ENCODE measurements at places on chromosomes 12 and 14.
A peak's percentile ranks its signal among the peaks of the same experiment; 100 is the strongest.

- DNase-seq, result peak; percentile 58
Observed at GRCh38 chr12:6950401-6950801, 755 bp upstream of the PTPN6 start.

DNA sequence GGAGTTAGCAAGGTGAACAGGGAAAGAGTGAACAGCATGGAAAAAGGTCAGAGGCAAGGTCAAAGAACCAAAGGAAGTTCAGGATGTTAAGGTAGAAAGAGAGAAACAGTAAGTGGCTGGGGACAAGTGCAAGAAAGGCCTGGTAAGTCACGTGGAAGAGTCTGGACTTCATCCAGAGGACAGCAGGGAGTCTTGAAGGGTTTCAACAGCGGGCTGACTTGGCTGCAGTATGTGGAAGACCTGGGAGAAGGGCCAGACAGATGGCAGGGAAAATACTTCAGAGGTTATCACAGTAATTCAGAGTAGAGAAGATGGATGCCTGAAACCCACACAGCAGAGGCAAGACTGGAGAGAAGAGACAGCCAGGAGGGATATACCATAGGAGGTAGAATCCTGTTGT lies 34.0 kb downstream of the CIT start:
- DNase-seq, result no peak

- DNase-seq, result no peak
Observed at GRCh38 chr14:70391493-70392391, 25.1 kb downstream of the SYNJ2BP start.

DNA sequence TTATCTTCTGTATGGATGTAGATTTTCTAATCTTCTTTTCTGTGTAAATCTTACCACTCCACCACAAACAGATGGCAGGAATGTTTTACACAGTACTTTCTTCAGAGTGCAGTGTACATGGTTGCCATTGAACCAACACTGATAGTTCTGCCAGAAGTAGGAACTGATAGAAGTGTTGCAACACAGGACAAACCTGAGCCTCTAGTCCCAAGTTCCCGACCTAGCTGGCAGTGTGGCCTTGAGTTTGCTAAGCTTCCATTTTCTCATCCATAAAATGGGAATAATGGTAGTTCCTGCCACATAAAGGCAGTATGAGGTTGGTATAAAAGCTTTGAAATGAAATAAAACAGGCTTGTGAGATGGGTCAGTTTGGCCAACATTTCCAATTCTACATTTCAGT lies 50.8 kb upstream of the SAV1 start:
- DNase-seq, result no peak

GRCh38 chr14:42047421-42048055 lies 440.9 kb downstream of the LRFN5 start:
- DNase-seq, result no peak

DNA sequence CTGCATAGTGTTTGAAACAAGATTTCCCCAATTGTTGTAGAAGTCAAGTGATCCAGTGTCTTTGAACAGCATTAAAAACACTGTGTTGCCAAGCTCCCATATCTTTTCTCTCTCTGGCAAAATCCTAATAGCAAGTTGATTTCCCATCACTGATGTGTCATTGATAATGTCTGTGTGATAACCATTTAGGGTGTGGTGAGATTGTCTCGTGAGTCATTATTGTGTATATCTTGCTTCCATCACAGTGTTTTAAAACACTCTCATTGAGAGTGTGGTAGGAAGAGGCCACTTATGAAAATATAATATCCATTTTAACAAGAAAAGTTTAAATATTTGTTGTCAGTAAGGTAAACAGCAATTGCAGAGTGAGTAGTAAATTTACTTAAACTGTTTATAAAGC lies 74.7 kb downstream of the PRORP start:
- DNase-seq, result no peak

GRCh38 chr12:116381744-116382685 lies 104.5 kb upstream of the MED13L start:
- no peak for DNase-seq

DNA sequence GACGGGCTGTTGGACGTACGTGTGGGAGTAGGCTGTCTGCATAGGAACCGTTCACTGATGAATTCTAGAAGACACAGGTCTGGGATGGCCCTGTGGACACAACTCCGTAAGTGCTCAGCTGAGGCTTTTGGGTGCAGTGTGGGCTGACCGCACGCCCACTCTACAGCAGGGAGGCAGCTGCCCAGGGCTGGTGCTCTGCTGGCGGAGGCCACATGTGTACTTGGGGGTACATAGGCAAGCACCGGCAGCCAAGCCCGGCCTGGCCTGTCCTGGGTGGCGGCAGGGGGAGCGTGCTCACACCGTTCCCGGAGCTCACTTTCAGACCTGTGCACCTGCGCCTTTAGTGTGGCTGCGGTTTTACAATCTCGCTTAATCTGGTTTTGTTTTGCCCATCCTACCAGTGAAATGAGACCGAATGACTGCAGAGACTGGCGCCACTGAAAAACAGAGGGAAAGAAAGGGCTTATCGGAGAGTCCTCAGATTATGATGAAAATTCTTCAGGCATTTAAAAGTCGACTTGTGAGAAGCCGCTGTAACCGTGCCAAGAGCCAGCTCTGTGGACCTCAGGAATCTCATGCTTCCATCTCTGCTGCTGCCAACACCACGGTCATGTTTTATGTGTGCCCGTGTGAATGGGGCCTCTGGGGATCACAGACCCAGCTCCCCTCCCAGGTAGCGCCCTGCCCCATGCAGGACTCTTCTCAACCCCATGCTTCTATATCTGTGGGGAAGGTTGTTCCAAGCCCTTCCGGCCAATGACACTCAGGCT lies 45.8 kb downstream of the SSH1 start:
- no peak for DNase-seq

DNA sequence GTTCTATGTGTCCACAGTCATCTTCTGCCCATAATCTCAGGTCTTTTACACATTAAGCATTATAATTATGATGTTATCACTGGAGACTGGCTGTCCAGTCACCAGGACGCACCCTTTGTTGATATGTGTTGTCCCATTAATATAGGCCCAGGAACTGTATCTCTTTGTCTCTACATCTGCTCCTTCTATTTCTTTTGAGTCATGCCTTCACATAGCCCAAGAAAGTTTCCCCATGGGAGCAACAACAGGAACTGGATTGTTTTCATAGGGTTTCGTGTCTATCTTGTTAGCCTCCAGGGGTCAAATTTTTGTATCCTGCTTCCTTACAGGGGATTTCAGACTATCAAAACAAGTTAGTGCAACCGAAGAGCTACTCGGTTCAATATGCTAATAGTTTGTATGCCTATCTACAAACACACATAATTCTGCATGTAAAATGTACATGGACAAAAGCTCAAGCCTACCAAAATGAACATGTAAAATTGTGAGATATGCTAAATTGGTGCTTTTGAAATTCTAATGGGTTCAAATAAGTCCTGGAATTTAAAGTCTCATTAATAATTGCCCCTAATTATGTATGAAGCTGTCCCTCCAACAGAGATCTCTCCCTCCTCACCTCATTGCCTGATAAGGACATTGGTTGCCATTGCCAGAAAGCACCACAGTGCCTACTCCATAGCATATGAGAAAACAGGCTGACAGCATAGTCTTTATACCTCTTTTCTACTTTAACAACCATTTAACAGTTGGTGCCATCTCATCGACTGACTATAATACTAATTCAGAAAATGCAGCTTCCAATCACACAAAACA lies 99.8 kb upstream of the DIO2 start:
- no peak for DNase-seq

DNA sequence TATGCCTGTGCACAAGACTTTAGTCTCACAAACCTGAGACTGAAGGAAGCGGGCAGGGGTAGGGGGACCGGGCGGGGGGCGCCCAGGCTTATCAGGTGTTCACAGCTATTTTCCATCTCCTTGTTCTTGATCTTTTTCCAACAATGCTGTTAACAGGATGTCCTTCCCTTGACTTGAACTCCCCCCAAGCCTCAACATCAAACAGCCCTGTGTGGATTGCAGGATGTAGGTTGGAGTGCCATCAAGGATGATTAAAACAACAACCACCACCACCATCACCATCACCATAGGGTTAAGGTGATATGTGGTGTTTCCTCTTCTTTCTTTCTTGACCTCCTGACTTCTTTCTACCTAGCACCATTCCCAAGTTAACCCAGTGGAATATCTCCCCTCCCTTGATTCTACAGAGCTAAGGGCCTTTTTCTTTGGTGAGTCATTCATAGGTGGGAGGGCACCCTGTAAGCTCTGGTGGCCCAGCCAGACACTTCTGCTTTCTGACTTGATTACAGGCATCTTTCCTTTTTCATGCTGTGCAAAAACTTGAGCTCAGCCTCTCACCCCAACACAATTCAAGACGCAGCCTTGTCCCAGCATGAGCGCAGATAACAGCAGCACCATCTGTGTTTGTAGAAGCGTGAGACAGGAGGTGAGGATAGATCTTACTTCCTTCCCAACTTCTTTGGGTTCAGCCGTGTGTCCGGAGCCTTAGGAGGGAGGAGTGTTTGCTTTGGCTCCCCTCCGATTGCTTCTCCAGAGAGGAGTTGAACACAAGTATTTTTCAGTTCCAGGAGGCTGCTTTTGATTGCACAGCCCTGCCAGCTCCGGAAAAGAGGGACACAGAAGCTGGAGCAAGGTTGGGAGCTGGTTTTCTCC lies 26.8 kb downstream of the FLVCR2 start:
- DNase-seq, result no peak

DNA sequence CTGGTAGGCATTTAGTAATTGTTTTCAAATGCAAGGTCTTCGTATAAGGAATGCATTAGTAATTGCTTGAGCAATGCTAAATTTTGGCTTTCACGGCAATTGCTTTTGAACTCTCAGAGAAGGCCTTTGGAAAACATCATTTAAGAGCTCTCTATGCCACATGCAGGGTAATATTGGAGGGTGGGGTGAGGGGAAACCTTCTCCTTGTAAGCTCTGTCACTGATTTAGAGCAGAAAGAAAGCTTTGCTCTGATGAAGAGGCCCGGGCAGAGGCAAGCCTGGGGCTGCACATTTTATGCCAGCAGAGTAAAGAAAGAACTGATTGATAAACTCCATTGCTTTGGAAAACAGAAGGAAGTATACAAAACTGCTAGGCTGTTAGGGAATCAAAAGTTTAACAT lies 70.9 kb downstream of the TRIM9 start:
- no peak for DNase-seq

- no peak for DNase-seq
Observed at GRCh38 chr14:23556700-23557440, 799 bp downstream of the THTPA start.

DNA sequence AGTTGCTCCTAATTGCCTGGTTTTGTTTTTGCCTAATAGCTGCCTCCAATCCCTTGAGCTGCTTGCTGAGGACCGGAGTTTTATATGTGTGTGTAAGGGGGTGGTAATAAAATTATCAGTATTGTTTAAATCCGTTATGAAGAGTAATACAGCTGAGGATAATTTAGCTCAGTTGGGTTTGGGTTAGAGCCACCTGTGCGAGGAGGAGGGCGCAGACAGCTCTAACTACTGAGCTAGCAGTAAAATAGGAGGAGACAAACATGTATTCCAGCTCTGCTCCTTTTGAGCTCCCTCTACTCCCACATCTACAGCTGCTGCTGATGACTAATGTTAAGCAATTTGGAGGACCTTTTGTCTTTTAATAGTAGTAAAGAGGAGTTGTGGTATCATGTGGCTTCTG lies 61.5 kb downstream of the SPATS2 start:
- no peak for DNase-seq

DNA sequence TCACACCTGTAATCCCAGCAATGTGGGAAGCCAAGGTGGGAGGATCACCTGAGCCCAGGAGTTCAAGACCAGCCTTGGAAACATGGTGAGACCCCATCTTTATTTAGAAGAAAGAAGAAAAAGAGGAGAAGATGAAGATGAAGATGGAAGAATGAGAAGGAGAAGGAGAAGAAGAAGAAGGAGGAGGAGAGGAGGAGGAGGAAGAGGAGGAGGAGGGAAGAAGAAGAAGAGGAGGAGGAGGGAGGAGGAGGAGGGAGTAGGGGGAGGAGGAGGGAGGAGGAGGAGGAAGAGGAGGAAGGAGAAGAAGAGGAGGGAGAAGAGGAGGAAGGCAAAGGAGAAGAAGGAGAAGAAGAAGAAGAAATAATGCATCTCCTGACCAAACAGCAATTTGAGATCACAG lies 9.0 kb upstream of the KRT1 start:
- no peak for DNase-seq

- DNase-seq, result no peak
Observed at GRCh38 chr14:105015242-105015641, 5.6 kb downstream of the CDCA4 start.

DNA sequence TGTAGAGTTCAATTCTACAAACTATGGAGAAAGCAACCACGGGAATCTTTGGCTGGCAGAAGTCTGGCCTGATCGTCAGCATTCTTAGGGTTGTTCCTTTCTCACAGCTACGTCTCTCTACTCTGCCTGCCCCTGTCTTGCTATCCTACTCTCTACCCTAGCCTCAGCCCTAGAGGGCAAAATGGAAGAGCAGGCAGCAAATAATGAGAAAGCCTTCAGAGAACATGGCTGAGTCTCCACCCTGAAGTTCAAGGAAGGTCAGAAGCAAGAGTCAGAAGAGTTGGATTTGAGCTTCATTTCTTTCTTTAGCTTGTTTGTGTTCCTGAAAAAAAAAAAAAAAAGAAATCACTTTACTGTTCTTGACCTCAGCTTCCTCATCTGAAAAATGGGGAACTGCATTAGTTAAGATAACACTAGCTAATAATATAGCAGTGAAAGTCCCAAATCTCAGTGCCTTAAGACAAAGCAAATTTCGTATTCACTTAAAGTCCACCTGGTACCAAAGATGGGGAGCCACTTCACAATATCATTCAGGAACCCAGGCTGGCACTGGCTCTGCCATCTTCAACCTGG lies 50.2 kb upstream of the CCND2 start:
- DNase-seq, result no peak

DNA sequence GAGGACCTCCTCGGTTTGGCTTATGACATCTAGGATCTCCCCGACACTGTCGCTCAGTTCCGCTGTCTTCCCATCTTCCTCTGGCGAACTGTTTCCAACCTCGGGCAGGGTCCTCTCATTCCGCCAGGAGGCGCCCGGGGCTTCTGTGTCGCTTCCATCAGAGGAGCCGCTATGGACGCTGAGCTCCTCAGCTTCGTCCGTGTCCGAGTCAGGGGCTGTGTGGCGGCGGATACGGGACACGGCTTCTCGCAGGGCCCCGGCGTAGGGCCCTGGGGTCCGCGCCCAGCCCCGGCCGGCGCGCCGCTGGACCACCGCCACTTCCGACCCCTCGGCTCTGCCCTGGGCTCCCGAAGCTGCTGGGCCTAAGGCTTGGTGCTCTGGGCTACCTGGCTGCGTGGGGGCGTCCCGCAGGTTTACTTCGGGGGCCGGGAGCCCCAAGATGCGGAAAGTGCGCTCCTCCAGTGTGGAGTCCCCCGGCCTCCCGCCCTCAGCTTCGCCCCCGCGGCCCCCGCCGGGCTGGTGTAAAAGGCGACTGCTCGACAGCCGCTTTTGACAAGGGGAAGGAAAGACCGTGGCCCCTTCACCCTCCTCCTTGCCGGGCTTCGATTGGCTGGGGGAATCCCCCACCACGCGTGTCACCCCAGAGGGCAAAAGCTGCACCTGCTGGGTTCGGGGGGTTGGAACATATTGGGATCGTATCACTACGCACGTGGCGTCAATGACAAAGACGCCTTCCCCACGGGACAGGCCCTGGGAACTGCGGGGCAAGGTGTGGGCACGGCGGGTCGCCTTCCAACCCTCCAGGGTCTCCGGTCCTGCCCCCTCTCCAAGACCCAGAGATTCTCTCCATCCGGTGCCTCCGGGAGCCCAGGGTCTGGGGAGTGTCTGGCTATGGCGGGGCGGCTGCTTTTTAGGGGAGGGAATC lies 2.1 kb downstream of the DDN start:
- DNase-seq, result peak; percentile 79

Measured in activated CD8-positive, alpha-beta T cell treated with anti-CD3 and anti-CD28 coated beads for 36 hours (primary cell).